ENCODE measurements at places on chromosomes 3 and 15.
A peak's percentile ranks its signal among the peaks of the same experiment; 100 is the strongest.

GRCh38 chr3:193212844-193213243 lies 28.2 kb upstream of the PLAAT1 start:
- DNase-seq, result no peak

DNA sequence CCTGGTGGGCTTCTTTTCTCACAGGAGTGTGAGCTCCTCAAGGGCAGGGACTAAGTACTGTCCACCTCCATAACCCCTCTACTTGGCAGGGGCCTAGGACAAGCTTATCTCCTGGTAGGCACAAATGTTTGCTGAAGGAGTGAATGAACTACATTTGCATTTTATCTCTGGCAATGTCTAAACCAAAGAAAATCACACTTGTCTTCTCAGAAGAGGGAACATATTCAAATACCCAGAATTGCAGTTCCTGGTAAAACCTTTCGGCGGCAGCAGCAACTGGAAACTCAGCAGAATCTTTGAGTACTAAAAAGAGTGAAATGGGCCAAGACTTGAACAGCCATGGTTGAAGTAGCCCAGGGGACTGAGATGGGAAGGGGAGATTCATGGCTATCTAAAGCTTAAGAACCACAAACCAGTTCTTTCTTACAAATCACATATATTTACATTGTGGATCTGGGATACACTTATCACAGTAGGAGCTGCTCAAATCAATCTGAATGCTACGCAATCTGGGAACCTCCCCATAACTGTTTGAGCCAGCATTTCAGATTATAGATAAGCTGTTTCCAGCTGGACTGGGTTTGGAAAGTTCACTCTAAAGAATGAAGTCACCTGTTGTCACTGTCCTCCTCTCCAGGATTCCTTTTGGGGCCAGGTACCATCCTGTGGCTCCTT lies 18.7 kb upstream of the PTPN9 start:
- no peak for DNase-seq

GRCh38 chr3:190038050-190038933 lies 82.4 kb downstream of the P3H2 start:
- peak; percentile 57 for DNase-seq

DNA sequence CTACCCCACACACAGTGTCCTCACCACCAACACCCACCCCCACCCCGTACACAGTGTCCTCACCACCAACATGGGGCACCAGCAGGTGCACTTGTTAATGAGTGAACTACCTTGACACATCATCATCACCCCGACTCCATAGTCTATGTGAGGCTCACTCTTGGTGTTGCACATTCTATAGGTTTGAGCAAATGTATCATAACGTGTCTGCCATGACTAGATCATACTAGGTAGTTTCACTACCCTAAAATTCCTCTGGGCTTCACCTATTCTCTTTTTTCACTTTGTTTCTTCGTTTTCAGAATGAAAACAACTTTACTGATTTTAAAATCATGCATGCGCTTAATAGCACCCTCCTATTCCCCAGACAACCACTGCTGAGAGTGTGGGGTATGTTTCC lies 102.6 kb upstream of the SLC6A6 start:
- no peak for DNase-seq

- peak; percentile 34 for DNase-seq
Observed at GRCh38 chr15:66749841-66750575, 48.0 kb downstream of the SMAD6 start.

GRCh38 chr15:70912187-70912586 lies 19.6 kb downstream of the LRRC49 start:
- DNase-seq, result no peak

DNA sequence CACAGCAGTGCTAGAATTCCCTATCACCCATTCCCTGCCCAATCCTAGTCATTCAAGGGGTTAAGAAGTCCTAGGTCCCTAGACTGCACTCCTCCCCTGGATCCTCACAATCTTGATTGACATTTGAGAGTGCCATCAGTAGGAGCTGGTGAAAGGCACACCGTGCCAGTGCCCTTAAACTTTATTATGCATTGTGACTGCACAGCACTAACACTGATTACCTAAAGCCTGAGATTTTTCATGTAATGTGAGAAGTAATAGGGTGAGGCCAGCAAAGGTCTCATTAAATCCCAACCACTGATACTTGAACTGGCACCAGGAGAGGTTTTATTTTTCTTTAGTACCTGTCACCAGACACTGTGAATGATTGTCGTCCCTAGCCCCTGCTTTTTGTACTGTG lies 16.3 kb downstream of the GXYLT2 start:
- DNase-seq, result no peak
